ENCODE measurements at places on chromosomes 6 and 20. TPM values are rescaled to one million over a fixed set of nuclear protein-coding genes. Genes with fewer than 3 reads are reported as not detected.

GATA5 gene
- total RNA-seq: not detected

MEI4 gene
- not detected for total RNA-seq

RBPJL gene
- not detected for total RNA-seq

SRMS gene
- not detected for total RNA-seq

LPA gene
- not detected for total RNA-seq

C2 gene
- 2.1 TPM for total RNA-seq

CST2 gene
- not detected for total RNA-seq

IRAK1BP1 gene
- total RNA-seq: 3.2 TPM

KHDRBS2 gene
- total RNA-seq: not detected

LY6G6C gene
- total RNA-seq: not detected

MYB gene
- 3.9 TPM for total RNA-seq

KHDC1L gene
- not detected for total RNA-seq

DNA sequence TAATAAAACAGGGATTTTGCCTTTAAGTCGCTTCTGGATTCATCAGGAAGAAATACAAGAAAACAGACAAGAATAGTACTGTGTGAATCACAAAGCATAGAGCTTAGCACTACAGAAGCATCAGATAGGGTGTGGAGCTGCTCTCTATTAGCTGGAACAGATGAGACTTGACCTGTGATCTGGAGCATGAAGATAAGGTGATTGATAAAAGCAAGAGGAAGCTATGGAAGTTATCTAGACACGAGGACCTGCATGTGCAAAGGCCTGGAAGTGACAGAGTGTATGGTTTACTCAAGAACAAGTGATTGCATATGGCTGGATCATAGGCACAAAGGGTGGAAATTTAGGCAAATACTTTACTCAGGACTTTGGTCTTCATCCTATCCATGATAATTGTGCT lies 112.9 kb upstream of the MLIP start:
- no peak for DNase-seq

- DNase-seq: no peak
Measured at GRCh38 chr6:125729983-125730382, 19.4 kb upstream of the HEY2 start.

DNA sequence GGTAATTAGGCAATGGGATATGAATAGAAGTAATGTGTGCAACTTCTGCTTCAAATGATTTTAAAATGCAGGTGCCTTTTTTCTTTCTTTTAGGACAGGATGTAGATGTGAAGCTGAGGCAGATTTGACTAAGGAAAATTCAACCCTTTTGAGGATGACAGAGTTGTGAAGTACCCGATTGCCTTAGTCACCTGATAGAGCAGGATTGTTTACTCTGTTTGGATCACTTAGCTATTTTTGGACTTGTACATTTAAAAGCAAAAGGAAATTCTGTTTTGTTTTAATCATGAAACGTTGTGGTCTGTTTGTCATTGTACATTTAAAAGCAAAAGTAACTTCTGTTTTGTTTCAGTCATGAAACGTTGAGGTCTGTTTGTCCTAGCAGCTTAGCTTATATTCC lies 143.4 kb downstream of the FAM83B start:
- DNase-seq: no peak

GRCh38 chr20:24443436-24443835 lies 26.0 kb upstream of the SYNDIG1 start:
- DNase-seq: no peak

GRCh38 chr6:159976686-159977254 lies 7.9 kb downstream of the IGF2R start:
- DNase-seq: no peak

GRCh38 chr6:42988486-42989020 lies 4.2 kb downstream of the PPP2R5D start:
- no peak for DNase-seq

GRCh38 chr6:4969609-4970285 lies 34.1 kb downstream of the RPP40 start:
- DNase-seq: no peak

DNA sequence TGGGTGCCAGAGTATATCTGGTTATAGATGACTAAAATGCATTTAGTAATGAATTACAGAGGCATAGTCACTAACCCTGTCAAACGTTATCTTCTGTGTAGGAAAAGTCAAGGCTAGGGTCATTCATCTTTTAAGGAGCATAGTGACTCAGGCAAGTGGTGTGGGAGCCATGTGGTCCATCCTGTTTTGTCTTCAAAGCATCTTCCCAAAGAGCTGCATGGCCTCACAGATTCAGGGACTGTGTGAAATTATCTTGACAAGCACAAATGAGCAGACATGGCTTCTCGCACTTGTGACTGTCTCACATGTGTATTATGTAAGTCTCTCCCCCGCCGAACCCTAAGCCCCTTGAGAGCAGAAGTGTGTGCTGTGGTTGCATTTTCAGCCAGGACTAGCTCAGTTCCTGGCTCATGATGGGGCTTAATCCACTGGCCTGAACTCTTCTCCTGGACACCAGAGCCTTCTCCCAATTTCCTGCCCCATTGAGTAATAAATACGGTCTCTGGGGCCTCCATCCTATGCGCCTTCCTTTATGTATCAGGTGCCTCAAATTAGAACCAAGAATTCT lies 769.1 kb downstream of the QKI start:
- no peak for DNase-seq

DNA sequence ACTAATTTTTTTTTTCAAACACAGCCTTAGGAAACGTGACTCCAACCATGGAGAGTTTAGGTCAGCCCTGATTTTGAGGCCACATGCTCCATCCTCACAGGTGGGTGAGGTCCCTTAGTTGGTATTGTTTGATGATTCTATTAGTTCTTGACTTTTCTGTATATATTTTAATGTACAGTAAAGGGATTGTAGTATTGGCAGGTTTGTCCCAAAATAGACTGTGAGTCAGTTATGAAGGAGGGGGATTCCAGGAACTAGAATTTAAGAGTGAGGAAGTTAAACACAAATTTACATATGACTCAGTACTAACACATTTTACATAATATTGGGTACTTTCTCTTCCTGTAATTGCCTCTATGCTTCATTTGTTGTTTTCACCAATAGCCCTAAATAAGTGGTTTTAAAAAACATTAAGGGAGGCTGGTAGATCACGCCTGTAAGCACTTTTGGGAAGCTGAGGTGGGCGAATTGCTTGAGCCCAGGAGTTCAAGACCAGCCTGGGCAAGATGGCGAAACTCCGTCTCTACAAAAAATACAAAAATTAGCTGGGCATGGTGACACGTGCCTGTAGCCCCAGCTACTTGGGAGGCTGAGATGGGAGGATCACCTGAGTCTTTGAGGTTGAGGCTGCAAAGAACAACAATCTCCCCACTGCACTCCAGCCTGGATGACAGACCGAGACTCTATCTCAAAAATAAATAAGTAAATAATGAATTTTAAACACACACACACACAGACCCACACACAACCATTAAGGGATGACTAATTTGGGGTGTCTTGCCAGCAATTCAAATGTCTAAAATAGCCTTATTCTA lies 81.8 kb downstream of the SGK1 start:
- no peak for DNase-seq

DNA sequence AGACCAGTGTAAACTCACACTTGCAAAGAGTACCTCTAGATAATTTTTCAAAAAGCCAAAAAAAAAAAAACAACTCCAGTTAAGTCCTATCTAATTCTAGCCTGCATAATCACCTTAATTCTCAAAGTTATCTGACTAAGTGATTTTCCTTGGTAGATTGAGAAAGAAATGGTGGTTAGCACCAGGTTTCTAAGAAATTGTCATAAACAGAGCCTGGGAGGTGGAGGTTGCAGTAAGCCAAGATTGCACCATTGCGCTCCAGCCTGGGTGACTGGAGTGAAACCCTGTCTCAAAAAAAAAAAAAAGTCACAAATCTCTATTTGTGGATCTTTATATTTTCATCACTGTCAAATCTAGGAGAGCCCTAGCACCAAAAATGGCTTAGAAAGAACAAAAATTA lies 8.9 kb downstream of the FBXO5 start:
- no peak for DNase-seq

GRCh38 chr6:124432620-124433019 lies 529.6 kb upstream of the RNF217 start:
- no peak for DNase-seq

DNA sequence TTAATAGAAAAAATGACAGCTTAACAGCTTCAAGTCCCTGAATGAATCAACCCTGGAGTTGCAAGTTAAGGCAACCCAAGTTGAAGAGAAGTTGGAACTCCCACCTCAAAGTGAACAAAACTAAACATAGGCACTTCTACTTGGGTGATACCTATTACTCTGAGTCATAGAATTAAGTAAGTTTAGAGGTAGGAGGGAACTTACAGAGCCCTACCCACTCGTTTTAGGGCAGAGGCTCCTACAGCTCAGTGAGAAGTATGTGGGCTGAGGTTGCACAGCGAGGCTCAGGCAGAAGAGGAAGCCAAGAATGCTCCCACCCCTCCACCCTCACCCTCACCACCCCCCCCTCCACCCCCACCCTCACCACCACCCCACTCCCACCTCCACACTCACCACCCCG lies 42.2 kb downstream of the NFATC2 start:
- DNase-seq: peak; percentile 61

GRCh38 chr20:34977365-34978091 lies 21.9 kb downstream of the MYH7B start:
- no peak for DNase-seq

DNA sequence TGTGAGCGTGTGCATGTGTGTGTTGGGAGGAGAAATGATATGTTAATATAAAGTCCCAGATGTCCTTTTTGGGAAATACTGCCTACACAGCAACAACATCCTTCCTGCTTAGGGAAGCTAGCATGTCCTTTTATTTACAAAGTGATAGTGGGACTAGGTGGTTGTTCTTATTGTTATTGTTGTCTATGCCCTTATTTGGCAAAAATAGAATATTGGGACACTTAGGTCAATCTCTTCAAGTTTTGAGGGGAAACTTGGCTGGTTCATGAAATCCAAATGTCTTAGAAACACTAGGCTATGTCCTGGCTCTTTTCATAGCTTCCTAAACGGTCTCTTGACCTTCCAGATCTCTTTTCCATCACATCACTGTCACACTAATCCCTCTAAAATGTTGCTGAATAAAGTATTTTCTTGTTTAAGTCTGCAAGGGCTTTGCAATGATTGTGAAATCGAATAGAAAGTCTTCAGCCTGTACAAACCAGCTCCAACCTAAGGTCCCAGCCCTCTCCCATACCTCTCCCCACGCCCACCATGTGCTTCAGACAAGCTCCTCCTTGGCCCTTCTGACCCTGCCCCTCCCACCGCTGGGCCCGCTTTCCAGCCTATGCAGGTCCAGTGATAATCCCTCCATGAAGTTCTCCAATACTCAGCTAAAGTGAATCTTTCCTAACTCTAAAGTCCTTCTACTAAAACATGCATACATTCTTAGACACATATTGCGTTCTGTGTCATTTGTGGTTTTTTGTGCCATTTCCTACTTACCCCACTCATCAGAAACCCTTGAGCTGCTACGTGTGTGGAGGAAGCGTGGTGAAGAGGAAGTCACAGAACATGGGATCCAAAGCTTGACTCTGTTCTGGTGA lies 205.1 kb downstream of the LY86 start:
- no peak for DNase-seq

- DNase-seq: peak; percentile 65
Measured at GRCh38 chr6:154156135-154156896, 117.3 kb downstream of the OPRM1 start.

DNA sequence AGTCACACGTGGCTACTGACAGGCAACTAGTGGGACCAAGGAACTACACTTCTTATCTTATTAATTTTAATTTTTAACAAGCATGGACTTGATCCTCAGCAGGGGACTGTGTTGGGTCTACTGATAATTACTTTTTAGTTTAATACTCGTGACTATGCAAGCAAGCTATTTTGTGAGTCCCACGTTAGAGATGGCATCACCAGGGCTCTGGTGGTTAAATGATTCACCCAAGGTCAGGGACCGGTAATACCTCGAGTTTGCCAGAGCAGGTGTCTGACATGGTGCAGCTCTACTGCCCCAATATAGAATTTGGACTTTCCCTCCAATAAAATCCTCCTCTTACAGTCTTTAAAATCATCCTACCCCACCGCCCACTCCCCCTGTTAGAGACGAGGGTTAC lies 98.6 kb upstream of the RIN2 start:
- DNase-seq: no peak

GRCh38 chr6:157570752-157571151 lies 189.8 kb downstream of the ZDHHC14 start:
- no peak for DNase-seq

GRCh38 chr6:129031051-129031599 lies 148.2 kb downstream of the LAMA2 start:
- no peak for DNase-seq

GRCh38 chr6:28907394-28907793 lies 16.4 kb downstream of the TRIM27 start:
- no peak for DNase-seq

- no peak for DNase-seq
Measured at GRCh38 chr6:135830452-135830881, 21.0 kb upstream of the PDE7B start.

DNA sequence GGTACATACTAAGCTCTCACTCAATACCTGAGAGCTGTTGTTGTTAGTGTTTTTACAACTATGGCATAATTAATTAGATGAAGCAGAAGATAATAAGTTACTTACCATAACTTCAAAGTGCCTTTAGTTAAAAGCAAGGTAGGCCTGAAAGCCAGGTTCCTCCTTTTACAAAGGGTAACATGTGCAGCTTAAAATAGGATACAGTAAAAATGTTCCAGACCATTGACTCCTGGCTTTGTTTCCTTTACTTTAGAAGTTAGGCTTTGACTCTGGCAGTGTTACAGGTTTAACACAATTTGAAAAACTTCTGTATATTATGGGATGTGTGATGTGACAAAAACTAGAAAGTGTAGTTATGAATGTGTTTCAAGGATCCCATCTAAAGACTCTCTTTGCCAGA lies 522.5 kb downstream of the EPM2A start:
- no peak for DNase-seq

- no peak for DNase-seq
Measured at GRCh38 chr6:21274851-21275250, 318.7 kb upstream of the SOX4 start.

- DNase-seq: no peak
Measured at GRCh38 chr6:125866433-125866832, 75.7 kb downstream of the NCOA7 start.

DNA sequence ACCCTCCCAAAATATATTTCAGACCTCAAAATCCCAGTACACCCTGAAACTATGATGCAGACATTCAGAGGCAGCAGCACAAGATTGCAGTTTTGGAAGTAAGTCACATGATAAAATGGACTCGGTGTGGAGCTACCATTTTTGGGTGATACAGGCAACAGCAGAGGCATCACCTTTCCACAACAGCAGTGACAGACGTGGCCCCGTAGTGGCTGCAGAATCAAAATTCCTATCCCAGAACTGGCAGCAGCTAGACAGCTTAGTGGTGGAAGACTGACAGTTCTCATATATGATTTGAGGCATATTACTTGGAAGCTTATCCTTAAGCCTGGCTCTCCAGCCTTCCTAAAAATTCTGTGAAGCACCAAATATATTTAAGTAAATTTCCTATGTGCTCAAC lies 19.9 kb downstream of the PLN start:
- DNase-seq: no peak

All from CD4-positive, alpha-beta memory T cell (primary cell).